ENCODE measurements at places on chromosomes 12 and 14.

DNA sequence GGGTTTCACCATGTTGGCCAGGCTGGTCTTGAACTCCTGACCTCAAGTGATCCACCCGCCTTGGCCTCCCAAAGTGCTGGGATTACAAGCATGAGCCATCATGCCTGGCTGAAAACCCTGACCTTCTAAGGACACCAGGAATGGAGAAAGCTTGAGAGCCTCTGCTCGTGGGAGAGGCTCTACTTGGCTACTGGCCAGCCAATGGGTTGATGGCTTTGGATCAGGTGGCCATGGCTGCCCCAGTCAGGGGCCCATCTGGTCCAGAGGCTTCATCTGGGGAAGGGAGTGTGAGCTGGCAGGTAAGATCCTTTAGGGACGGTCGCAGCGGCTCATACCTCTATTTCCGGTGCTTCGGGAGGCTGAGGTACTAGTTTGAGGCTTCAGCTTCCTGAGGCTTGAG, 42.5 kb upstream of the PPP1CC start:
- no peak for DNase-seq

DNA sequence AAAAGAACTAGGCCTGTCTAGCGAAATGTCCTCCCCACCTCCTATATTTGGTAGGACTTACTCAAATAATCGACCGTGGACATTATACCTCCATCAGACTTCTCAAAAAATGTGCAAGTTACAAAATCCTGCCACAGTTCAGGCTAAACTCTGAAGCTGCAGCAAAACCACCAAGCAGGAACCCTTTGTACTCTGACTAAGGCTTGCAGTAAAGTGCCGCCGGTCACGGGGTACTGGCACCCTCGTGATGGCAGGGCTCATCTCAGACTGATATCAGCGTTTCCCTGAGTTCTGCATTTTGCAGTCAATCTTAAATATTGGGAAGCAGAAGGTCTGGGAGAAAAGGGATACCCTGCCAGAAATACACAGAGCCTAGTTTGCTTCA, 17.1 kb downstream of the SLC11A2 start:
- DNase-seq: no peak

GRCh38 chr12:114694436-114695304, 10.7 kb upstream of the TBX3 start:
- DNase-seq: no peak

DNA sequence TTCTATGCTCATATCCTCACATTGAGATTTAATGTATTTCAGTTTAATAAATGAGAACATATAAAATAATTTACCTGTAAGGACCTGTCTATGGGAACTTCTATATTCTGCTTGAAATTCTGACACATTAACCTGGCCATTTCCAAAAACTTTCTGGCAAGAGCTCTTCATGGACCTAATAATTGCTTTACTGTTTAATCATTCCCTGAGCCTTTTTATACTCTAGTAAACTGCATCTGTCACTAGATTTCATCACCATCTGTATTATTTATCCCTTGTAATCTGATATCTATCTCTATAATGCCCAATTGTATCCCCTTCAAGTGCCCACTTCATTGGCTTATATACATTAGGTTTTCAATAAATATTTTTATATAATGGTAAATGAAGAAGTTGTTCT, 327.7 kb downstream of the RAD51B start:
- DNase-seq: no peak

DNA sequence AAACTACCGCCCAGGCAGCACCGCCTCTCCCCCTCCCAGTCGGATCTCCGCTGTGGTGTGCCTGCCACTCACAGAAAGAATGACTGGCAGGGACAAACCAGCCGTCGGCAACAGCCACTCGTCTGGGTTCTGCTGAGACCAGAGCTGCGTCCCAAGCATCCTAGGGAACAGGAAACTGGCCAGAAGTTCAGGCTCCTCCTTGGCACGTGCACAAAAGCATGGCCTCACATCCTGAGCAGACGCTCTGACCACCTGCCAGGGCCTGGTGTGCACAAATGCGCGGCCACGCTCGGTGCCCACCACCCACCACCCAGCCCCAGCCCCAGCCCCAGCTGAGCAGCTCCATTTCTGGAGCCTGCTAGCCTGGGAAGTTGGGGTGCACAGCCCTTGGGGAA, 214.8 kb downstream of the DPF3 start:
- DNase-seq: no peak

GRCh38 chr14:75896341-75896740, 85.5 kb downstream of the TGFB3 start:
- no peak for DNase-seq

All from MCF 10A (cell line).